Dorsolateral prefrontal cortex (tissue), 122 donors: ENCODE measurements at places on chromosomes 1 and 21.

DNA sequence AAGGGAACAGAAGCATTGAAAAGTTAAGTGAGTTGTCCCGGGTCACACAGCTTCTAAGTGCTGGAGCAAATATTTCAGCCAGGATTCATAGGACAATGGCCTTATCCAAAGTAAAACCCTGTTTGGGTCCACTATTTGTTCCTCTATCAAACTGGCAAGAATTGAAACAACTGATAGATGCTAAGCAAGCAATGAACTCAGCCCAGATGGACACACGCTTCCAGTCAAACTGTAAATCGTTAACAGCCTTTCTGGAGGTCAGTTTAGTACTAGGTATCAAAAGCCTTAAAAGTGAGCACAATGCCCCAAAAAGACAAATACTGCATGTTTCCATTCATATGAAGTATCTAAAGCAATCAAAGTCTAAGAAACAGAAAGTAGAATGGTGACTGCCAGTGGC is 779 bp upstream of the SVBP start:
- no peak for DNase-seq

- DNase-seq = no peak
Measured at GRCh38 chr1:56872597-56872996, 18.0 kb downstream of the C8A start.

GRCh38 chr1:235675152-235675890 is 25.7 kb upstream of the GNG4 start:
- DNase-seq = no peak

GRCh38 chr21:39854572-39854971 is 12.7 kb upstream of the PCP4 start:
- no peak for DNase-seq

DNA sequence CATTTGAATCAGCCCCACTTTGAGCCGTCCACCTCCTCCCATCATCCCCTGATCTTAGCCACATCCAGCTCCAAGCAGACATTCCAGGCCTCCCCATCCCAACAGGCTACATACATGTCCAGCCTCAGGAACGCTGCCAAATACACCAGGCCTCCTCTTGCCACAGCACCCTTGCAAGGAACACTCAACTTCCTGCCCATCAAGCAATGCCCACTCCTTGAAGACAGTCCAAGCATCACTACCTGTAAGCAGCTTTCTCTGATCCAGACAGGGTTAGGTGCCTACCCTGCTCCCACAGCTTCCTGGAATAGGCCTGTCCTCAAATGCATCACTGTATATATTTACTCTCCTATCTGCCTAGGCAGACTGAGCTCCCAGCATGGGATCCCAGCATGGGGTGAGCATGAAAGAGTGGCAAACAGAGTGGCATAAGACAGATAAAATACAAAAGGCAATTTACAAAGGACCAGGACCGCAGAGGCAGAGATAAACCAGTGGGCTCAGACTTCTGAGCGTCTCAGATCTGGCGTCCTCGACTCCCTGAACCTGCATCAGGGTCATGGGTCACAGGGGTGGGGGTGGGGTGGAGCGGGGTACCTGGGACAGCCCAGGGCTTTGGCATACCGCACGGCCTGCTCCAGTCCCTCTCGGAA is 816 bp downstream of the HYI start:
- DNase-seq = no peak

DNA sequence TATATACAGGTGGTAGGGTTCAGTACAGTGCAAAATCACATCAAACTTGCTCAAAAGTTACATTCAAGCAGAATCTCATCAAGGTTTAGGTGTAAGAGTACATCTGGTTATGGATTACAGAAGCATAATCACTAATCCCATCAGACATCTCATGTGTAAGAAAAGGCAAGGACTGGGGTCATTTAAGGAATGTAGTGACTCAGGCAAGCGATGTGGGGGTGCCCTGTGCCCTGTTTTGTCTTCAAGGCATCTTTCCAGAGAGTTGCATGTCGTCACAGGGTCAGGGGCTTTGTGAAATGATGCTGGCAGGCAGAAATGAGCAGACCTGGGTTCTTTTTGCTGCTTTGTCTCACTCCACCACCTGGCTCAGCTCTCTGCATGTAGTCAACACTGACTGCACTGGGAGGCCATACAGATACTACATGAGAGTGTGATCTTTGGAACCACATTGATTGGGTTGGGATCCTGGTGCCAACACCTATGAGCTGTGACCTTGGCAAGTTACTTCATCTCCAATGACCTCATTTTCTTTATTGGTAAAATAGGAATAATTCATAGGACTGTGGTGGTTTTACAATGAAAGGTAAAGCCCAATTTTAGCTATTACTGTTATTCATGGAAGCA is 8.2 kb upstream of the HHIPL2 start:
- no peak for DNase-seq

- no peak for DNase-seq
Measured at GRCh38 chr1:159913451-159914192, 11.7 kb downstream of the TAGLN2 start.

DNA sequence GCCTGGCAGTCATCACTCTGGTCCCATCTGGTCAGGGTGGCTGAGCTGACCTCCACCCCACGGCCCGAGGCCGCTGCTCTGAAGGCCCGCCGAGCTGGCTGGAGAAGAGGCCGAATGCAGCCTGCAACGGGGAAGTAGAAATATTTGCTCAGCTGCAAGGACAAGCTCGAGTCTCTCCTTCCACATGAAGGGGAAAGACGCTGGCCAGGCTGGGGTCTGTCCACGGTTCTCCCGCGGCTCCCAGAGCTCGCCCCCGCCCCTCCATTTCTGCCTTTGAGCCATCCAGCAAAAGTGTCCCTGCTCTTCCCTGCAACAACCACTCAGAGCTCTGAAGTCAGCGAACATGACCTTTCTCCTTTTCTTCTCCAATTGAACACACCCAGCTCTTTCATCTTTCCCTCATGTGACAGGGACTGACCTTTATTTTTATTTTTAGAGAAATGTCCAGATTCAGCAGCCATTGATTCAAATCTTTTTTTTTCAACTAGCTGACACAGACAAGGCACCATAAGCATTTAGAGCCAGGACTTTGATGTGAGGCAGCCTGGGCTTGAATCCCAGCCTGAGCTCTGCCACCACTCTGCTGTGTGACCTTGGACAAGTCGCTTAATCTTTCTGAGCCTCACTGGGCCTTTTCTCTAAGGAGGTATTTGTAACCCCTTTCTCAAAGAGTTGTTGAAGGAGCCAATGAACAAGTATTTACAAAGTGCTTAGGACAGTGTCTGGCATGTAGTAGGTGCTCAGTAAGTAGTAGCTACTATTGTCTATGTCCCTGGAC is 149.3 kb upstream of the WNT4 start:
- DNase-seq = no peak

DNA sequence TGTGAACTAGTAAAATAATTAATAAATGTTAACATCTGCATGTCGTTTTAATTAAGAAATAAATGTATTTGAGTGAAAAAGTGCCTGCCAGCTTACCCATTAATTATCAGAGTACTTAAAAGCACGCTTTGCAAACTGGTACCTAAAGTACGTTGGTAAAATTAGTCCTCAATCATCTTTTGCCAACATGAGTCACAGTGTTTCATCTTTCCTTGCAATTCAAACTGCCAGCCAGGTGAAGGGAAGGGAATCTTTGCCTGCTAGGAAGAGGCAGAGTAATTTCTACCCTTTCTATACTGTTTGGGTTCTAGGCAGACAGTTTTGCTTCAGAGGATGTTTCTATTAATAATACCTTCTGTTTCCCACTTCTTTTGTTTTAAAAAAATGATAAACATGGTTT is 57.2 kb upstream of the CNIH3 start:
- no peak for DNase-seq

- no peak for DNase-seq
Measured at GRCh38 chr1:177883581-177883980, 86.3 kb downstream of the SEC16B start.

GRCh38 chr1:179583771-179584320 is 7.8 kb upstream of the TDRD5 start:
- DNase-seq = no peak

DNA sequence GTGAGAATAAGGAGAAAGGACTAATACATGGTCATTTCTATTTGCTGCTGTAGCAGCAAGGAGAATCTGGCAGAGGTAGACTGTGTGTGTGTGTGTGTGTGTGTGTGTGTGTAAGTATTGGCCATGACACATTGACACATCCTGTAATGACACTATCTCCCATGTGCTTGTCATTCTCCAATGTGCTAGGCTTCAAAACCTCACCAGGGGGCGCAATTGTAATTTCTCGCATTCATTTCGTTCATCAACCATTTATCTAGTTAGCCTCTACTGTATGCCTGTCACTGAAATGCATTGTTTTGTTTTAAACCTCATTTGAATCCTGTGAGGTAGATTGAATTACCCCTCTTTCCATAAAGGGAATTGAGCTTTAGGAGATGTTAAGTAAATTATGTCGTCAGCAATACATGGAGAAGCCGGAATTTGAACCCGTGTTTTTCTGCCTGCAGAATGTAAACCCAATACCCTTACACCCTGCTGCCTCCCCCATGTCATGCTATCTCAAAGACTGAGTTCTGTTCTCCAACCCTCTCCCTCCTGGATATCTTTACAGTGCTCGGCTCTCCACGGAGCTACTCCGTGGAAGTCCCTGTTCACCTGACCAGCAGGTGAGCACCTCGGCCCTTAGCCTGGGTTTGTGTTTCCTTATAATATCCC is 100.8 kb downstream of the UCK2 start:
- no peak for DNase-seq

- no peak for DNase-seq
Measured at GRCh38 chr1:199700551-199700950, 327.0 kb upstream of the NR5A2 start.

- DNase-seq = no peak
Measured at GRCh38 chr1:200355801-200356200, 54.0 kb downstream of the ZNF281 start.

DNA sequence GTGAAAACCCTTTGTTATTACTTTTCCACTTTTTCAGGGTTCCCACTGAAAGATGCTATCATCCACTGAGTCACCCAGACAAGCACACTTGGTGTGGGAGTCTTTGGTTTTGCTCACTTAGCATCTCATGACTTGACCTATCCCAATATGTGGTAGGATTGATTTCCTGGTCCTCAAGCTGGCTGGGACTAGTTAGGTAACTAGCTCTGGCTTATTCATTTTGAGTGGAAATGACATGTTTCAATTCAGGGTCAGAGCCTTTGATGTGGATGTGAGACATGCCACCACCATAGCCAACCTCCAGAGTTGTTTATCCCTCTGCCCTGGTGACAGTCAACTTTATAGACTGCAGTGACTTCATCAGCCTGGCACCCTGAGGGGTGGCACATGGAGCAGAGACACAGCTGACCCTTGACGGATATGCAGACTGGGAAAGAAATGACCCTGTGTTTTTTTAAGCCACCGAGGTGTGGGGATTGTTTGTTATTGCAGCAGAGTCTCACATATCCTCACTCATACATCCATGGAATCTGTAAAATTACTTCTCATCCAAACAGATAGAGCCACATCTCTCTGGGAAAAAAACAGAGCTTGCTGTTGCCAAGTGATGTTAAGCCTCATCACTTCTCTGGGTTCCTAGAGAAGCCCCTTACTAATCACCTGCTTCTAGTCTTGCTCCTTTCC is 699.9 kb downstream of the MATN1 start:
- DNase-seq = no peak

- no peak for DNase-seq
Measured at GRCh38 chr21:45847870-45848269, 133.7 kb upstream of the COL6A1 start.

DNA sequence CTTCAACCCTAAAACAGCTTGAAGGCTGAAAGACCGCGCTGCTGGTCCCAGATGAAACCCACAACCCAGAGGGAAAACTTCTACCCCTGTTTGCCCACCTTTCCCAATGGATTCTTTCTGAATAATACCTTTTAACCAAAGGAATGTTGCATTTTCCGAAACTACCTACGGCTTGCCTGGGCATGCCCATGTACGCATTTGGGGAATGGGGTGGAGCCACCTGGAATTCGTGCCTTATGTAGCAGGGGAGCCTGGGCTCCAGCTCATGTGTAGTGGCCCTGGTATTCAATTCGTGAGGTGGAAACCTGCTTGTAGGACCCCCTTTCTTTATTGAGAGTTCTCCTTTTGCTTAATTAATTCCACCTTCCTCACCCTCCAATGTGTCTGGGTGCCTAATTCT is 256.6 kb upstream of the RGS18 start:
- no peak for DNase-seq

DNA sequence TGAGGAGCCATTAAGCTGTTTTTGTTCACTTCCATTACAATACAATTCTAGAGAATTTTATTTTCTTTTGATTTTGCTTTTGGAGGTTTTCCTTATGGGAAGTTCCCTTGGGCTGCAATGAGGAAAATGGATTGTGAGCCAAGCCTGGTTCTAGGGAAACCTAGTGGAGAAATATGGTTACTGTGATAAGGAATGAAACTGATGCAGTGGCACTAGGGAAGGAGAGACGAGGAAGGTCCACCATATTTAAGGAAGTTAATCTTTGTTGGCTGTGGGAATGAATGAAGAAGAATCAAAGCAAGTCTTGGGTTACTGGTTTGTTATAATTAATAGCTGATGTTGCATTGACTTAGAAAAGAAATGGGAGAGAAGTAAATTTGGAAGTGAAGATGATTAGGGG is 28.4 kb downstream of the CHML start:
- DNase-seq = no peak

- no peak for DNase-seq
Measured at GRCh38 chr1:74835051-74835450, 102.1 kb downstream of the TYW3 start.

GRCh38 chr21:44391345-44392091 is 38.1 kb downstream of the TRPM2 start:
- no peak for DNase-seq

GRCh38 chr1:84505493-84506001 is 639 bp upstream of the SPATA1 start:
- no peak for DNase-seq

DNA sequence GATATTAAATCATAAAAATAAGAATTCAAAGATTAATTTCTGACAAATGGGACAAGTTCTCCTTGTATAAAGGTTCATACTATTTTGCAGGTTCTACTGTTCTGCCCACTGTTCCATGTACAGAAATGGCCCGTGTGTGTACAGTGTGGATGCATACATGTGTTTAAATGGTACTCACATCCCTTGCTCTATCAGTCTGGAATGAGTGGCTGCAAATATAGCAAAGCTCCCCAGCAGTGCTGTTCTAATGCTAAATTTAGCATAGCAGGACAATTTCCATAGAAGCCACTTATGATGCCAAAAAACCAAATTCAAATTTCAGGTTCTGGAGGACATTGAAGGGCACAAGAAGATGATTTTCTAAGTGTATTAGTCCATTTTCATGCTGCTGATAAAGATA is 9.4 kb upstream of the SEC16B start:
- no peak for DNase-seq

- DNase-seq = no peak
Measured at GRCh38 chr1:4262665-4263064, 362.6 kb upstream of the C1orf174 start.

GRCh38 chr1:222928212-222928611 is 113.4 kb downstream of the DISP1 start:
- DNase-seq = no peak

GRCh38 chr21:33972539-33972938 is 56.9 kb upstream of the ATP5PO start:
- no peak for DNase-seq
